ENCODE measurements at places on chromosomes 3 and 15.

- DNase-seq, result no peak
Observed at GRCh38 chr3:55882006-55882405, 394.9 kb upstream of the WNT5A start.

GRCh38 chr15:36109943-36110658 lies 469.3 kb upstream of the CDIN1 start:
- DNase-seq, result no peak

DNA sequence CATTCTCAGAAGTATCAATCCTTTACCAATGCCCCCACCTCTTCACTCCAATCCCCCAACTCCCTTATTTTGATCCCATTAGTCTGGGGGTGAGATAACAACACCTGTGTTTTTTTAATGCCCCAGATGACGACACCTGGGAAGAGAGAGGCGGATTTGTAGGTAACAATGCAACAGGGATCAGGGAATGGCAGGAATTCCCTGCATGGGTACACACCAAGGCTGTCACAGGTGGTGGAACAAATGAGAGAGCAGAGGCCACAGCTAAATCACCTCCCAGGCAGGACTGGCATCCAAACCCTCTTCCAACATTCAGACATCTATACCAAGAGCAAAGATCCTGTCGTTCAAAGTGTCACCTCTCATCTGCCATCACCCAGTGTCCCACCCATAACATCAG lies 319.2 kb upstream of the TRIM42 start:
- DNase-seq, result no peak

- DNase-seq, result no peak
Observed at GRCh38 chr15:91975241-91975978, 121.9 kb downstream of the SLCO3A1 start.

DNA sequence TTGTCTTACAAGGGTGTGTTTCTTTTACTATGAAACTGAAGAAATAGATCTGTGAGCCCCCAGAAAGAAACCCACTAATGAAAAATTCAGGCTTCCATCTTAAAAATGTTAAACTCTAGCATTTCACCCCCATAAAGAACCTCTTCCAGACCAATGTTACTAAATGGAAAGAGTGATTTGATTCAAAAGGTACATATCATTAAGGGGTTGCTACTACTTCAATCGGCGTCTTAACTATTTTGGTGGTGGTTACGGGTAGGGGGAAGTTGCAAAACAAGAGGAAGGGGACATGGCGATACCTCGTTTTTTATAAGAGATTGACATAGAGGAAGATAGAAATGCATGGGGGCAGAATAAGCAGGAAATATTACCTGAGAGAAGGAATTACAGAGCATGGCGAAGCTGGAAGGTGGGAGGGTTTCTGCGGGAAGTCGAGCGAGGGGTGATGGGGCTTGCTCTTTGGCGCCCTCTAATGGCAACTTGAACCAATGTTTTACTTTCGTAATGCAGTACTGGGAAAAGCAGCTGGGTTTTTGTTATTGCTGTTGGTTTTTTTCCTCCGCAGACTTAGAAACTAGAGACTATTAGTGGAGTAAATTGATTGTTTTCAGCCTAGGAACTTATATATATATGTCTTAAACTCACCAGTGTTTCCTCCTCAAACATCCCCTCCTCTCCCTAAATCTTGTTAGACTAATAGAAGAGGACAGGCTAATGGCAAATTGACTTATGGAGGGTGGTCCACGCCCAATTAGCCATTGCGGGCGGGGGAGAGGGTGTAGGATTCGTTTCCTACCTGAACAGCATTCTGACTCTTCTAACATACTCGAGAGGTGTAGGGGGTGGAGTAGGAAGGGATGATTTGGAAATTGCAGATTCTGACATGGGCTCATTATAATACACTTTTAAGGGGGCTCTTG lies 11.3 kb upstream of the SOX2 start:
- DNase-seq, result peak; percentile 81

GRCh38 chr3:63960048-63960711 lies 48.0 kb upstream of the SCAANT1 start:
- DNase-seq, result peak; percentile 83

GRCh38 chr3:123951522-123952447 lies 9.2 kb downstream of the CCDC14 start:
- DNase-seq, result no peak

- no peak for DNase-seq
Observed at GRCh38 chr3:112653881-112654300, 12.9 kb upstream of the CCDC80 start.

GRCh38 chr3:35565048-35565447 lies 74.3 kb upstream of the ARPP21 start:
- DNase-seq, result no peak

GRCh38 chr15:74336061-74337005 lies 31.1 kb downstream of the CYP11A1 start:
- DNase-seq, result no peak

DNA sequence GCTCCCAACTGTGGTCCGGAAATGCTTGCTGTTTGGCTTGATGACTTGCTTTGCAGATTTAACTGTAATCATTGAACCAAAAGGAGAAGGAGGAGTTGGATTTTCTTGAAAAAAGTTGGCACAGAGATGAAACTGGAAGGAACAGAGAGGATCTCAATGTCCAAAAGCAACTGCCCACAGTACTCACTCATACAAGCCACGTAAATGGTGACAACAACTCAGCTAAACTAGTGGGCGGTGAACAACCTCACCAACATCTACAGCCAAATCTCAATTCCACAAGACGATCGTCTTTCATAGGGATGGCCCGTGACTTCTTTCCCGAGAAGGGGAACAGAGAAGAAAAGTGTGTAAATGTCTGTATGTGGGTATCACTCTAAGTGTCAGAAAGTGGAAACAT lies 48.1 kb downstream of the MYO5C start:
- no peak for DNase-seq

DNA sequence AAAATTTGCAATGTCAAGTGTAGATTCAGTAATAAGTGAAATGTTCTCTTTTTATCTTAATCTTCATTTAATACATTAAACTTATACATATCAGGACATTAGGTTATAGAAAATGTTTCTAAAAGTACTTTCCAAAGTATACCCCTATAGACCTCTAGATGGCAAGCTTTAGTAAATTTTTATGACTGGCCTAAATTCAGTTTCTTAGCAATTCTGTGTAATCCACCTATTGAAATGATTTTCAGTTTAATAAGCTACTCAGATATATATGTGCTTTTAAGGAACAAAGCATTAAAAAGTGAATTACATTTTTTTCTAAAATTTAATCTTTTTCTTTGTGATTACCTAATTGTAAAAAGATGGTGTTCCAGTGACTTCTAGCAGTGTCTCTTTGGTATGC lies 342.2 kb downstream of the GBE1 start:
- peak; percentile 43 for DNase-seq

DNA sequence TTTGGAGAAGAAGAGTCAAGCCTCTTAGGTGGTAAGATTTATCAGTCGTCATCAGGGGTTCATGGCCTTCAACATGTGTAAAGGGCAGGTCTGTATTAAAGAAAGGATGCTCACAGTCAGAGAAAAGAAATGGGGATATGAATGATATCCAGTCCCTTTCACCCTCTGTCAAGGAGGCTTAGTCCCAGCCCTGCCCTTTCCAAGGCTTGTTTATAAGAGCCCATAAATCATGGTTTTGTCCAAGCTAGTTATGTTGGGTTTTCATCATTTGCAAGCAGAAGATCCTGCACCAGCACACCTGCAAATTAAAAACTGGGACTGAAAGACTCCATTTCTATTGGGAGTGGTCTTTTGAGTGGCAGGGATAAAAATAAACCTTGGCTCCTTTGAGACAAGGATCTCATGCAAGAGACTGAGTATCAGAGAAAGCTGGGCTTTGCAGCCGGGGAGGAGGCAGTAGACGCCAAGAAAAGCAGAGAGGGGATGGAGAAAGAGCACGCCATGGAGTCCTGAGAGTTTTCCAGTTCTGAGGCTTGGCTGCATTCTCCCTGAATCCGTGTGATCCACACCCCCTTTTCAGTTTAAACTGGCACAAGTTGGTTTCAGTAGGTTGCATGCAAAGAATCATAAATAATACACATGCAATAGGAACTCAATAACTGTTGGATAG lies 12.6 kb upstream of the PDIA5 start:
- DNase-seq, result no peak

DNA sequence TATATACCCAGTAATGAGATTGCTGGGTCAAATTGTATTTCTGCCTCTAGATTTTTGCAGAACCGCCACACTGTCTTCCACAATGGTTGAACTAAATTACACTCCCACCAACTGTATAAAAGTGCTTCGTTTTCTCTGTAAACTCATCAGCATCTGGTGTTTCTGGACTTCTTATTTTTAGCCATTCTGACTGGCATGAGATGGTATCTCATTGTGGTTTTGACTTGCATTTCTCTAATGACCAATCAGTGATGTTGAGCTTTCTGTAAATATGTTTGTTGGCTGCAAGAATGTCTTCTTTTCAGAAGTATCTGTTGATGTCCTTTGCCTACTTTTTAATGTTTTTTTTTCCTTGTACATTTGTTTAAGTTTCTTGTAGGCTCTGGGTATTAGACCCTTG lies 182.9 kb upstream of the TRIM42 start:
- no peak for DNase-seq

DNA sequence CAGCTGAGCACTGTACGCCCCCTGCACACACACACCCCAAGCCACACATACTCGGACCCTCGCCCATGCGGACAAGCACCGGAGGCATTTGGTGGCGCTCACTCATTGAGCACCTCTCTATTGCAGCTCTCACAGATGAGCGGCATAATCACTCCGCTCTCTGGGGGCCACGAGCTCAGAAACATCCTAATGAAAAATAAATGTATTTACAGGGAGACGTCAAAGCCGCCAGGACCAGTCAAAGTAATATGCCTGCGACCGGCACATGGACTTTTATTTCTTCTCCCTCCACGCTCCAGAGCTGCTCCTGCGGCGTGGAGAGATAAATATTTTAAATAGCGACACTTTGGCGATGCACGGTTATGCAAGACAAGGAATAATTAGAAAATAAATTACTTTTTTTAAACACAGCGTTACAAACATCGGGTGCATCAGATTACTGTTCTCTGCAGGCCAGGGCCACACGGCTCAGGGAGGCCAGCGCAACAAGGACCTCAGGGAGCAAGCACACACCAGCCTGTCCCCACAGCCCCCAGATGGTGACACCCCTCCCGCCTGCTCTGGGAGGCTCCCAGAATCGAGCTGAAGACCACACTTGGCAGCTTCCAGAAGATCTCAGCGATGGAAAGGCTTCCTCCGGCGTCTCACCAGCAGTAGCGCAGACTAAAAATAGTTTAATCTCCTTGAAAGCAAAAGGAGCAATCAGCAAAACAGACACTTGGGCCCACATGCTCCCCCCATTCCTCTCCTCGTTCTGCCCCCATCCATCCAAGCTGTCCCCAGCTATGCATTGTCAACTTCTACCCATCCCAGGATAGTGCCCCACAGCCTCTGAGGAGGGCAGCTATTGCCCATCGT lies 48.0 kb downstream of the CACNA2D2 start:
- DNase-seq, result no peak

- DNase-seq, result peak; percentile 69
Observed at GRCh38 chr3:196317687-196318467, at the start of gene DYNLT2B. Gene DYNLT2B (minus strand): TSS chr3:196318240. CDS start chr3:196318152, 88 bp downstream.

DNA sequence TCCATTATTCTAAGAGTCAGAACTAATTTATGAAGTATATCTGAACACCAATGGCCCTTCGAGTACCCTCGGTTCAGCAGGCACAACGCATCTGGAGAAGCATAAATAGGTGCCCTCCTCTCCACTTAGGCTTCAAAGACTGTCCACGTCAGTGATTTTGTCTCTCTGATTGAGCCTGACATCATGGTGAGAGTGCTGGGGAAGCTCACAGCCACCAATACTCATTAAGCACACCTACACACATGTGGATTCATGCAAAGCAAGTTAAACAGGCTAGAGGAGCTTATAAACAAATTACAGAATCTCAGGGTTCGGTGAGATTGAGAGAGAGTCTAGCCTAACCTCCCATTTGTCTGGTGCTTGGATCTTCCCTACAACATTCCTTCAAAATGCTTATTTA lies 3.6 kb downstream of the CLDN1 start:
- no peak for DNase-seq

- DNase-seq, result no peak
Observed at GRCh38 chr3:86990734-86991481, at the start of gene VGLL3. Gene VGLL3 (minus strand): TSS chr3:86991149. CDS start chr3:86990743, 406 bp downstream.

DNA sequence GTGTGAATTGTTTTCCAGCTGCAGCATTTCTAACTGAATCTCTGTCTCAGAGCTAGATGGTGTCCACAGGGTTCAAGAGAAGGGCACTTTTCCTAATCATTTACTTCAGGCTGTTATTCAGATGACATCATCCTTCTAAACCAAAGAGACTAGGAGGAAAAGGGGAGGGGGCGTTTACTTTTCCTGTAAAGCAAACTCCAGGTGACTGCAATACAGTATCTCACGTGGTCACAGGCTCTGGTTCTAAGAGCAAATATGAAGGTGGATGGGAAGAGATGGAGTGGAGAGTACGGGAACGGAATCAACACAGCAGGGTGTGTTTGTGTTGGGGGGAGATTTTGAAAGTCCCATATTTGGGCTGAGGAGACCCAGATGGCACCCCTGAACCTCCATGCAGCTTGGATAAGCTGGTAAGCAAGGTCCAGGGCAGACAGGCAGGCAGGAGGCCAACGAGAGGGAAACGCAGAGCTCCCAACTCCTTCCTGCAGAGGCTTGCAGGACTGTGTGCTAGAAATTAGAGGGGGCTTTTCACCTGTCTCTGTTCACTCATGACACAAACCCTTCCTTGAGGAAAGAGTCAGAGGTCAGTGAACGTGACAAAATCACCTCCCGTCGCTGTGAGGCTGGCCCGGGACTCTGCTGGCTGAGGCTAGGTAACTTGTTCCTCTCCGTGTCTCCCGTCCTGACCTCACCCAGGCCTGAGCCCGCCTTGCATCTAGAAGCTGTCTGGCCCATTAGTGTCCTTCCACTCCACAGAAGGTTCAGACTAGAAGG lies 151.2 kb downstream of the OPA1 start:
- DNase-seq, result no peak

DNA sequence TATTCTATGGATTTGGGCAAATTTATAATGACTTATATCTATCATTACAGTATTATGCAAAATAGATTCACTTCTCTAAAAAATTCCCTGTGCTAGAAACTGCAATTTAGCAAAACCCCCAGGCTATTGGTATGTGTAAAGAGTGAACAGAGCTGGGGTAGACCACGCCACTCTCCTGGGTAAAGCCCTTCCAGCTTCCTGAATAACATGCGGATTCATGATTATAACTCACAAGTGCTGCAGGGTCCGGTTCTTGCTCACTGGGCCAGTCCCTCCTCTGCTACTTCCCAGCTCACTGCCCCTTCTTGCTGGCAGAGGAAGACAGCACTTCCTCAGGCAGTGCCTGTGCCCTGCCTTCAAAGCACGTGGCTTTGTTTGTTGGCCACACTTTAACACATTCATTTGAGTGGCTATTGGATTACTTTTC lies 4.1 kb downstream of the CD80 start:
- DNase-seq, result peak; percentile 6
